ENCODE measurements at places on chromosomes 5 and 9. TPM values are rescaled to one million over a fixed set of nuclear protein-coding genes. Genes with fewer than 3 reads are reported as not detected.

- no peak overlapping the region for H3K4me3 ChIP-seq
- DNase-seq, result no peak
- H3K27ac ChIP-seq, result no peak overlapping the region
- H3K36me3 ChIP-seq, result no peaks in the 10 kb centered on the region
- peaks cover 6% of the 10 kb centered on the region for H3K27me3 ChIP-seq
- peaks cover 3% of the 10 kb centered on the region for H3K4me1 ChIP-seq
Observed at GRCh38 chr9:847505-847904, 6.0 kb downstream of the DMRT1 start.

DNA sequence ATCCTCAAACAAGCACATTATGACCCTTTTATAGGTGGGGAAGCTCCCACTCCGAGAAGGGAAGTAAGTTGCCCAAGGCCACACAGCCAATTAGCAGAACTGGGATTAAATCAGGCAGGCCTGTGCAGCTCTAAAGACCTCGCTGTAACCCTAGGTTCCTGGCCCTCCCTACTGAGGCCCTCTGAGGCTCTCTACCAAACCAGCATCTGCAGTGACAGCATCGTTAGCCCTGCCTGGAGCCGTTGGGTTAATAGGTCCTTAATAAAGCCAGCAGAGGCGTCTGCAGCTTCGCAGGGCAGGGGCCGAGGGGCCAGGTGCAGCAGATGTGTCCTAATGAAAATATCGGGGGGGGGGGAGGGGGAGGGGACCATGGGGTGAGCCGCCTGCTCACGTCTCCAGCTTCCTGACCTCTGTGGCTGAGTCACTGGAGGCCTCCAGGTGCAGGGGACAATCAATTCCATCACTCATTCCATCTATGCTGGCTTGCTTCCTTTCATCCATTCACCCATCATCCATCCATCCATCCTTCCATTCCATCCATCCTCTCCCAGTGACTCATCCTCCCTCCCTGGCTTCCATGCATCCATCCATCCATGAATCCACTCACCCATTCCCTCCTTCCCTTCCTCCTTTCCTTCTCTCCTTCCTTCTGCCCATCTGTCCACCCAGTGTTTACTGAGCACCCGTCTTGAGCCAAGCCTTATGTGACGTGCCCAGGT lies 203.9 kb downstream of the C9orf50 start:
- H3K4me1 ChIP-seq, result peaks cover 11% of the 10 kb centered on the region
- no peaks in the 10 kb centered on the region for H3K36me3 ChIP-seq
- peak overlapping the region; percentile 3 for H3K4me3 ChIP-seq
- H3K27me3 ChIP-seq, result peaks cover 22% of the 10 kb centered on the region
- H3K27ac ChIP-seq, result peak overlapping the region; percentile 75

Gene LECT2
- total RNA-seq, result not detected

Gene HK3
- 0.51 TPM for total RNA-seq

Gene GTF2H2C
- 16.7 TPM for total RNA-seq

Gene NAA35
- total RNA-seq, result 23.4 TPM

DNA sequence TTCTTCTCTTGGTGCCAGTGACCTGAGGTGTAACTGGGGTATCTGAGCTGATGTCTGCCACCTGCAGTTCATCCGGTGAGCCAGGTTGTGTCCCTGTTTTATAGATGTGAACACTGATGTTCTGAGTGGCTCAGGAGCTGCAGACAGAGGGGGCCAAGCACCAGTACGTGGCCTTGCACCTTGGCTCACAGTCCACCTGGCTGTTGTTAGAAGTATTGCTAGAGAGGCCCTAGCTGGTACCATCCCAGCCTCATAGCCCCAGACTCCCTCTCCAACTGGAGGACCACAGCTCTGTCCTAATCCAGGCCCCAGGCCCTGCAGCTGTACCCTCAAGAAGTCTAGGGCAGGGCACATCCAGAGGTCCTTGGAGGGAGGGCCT lies 16.2 kb downstream of the PHF2 start:
- H3K4me3 ChIP-seq, result no peak overlapping the region
- no peak overlapping the region for H3K27ac ChIP-seq
- no peak for DNase-seq
- H3K4me1 ChIP-seq, result peaks cover 19% of the 10 kb centered on the region

- no peaks in the 10 kb centered on the region for H3K27me3 ChIP-seq
- no peak overlapping the region for H3K27ac ChIP-seq
- no peak overlapping the region for H3K4me3 ChIP-seq
- no peak for DNase-seq
- peaks cover 5% of the 10 kb centered on the region for H3K36me3 ChIP-seq
- H3K4me1 ChIP-seq, result no peaks in the 10 kb centered on the region
Observed at GRCh38 chr9:2050236-2050635, 35.1 kb downstream of the SMARCA2 start.

Gene KCNT1
- total RNA-seq, result not detected

GRCh38 chr5:170132269-170132975 lies 26.7 kb downstream of the FOXI1 start:
- H3K27ac ChIP-seq, result peak overlapping the region; percentile 66
- peak overlapping the region; percentile 6 for H3K4me3 ChIP-seq
- peaks cover 6% of the 10 kb centered on the region for H3K27me3 ChIP-seq
- peaks cover 33% of the 10 kb centered on the region for H3K4me1 ChIP-seq
- no peaks in the 10 kb centered on the region for H3K36me3 ChIP-seq

DNA sequence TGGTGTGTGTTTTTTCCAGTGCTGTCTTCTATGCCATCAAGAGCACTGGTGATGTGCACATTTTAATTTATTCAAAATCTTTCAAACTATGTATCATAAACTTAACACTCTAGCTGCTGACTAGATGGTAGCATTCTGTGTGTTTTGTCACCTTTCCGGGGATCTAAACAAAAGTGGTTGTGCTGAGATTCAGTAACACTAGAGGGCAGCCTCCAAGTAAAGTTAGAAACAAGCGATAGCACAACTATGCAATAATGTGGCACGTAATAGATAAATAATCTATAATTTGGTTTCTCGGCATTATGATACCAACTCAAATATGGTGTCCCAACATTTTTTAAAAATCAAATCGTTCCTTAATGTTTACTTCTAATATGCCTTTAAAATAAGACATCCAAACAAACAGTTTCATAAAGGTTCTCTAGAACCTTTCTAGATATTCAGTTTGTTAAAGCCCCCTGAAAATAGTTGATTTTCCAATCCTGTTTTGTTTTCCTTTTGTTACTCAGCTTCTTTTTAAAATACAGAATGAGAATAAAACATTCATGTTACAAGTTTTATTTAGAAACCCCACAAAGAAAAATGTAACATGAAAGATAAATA lies 16.9 kb downstream of the SEMA6A start:
- H3K36me3 ChIP-seq, result no peaks in the 10 kb centered on the region
- DNase-seq, result no peak
- no peak overlapping the region for H3K4me3 ChIP-seq
- peaks cover 2% of the 10 kb centered on the region for H3K27me3 ChIP-seq
- H3K27ac ChIP-seq, result no peak overlapping the region

Gene PCDHGB1
- total RNA-seq, result 3.1 TPM

GRCh38 chr9:111030492-111030891 lies 7.8 kb downstream of the LPAR1 start:
- no peak overlapping the region for H3K27ac ChIP-seq
- no peak overlapping the region for H3K4me3 ChIP-seq
- peaks cover 15% of the 10 kb centered on the region for H3K4me1 ChIP-seq
- no peak for DNase-seq
- H3K36me3 ChIP-seq, result no peaks in the 10 kb centered on the region

DNA sequence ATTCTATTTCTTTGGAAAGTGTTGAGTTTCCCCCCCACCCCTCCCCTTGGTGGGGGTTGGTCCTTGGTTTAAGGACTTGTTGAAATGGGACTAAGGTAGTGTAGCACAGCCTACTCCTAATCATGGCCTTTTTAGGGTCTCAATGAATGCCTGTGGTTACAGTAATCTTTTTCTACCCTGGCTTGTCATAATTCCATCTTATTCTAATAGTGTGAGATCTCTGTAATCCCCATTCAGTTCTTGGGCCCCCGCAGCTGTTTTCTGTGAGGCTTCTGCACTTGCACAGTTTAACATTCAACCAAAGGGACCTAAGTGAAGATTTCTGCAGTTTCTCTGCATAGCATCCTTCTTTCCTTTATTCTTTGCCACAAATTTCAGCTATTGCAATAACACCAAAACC lies 30.7 kb downstream of the TNFSF15 start:
- H3K36me3 ChIP-seq, result no peaks in the 10 kb centered on the region
- no peak overlapping the region for H3K27ac ChIP-seq
- no peaks in the 10 kb centered on the region for H3K27me3 ChIP-seq

GRCh38 chr9:79026316-79026715 lies 545.4 kb upstream of the TLE4 start:
- no peaks in the 10 kb centered on the region for H3K27me3 ChIP-seq
- DNase-seq, result no peak
- no peaks in the 10 kb centered on the region for H3K36me3 ChIP-seq
- no peak overlapping the region for H3K27ac ChIP-seq
- H3K4me3 ChIP-seq, result no peak overlapping the region

GRCh38 chr5:147935032-147935431 lies 28.7 kb upstream of the C5orf46 start:
- no peaks in the 10 kb centered on the region for H3K4me1 ChIP-seq
- H3K27me3 ChIP-seq, result no peaks in the 10 kb centered on the region
- H3K27ac ChIP-seq, result no peak overlapping the region
- peak; percentile 18 for DNase-seq
- no peak overlapping the region for H3K4me3 ChIP-seq

Gene RGS7BP
- 0.23 TPM for total RNA-seq

- no peak for DNase-seq
- H3K36me3 ChIP-seq, result peaks cover 4% of the 10 kb centered on the region
- peaks cover 23% of the 10 kb centered on the region for H3K4me1 ChIP-seq
Observed at GRCh38 chr5:129001841-129002526, 36.7 kb downstream of the SLC27A6 start.

- no peaks in the 10 kb centered on the region for H3K27me3 ChIP-seq
- no peak overlapping the region for H3K27ac ChIP-seq
- H3K4me1 ChIP-seq, result no peaks in the 10 kb centered on the region
- no peak overlapping the region for H3K4me3 ChIP-seq
- DNase-seq, result no peak
Observed at GRCh38 chr5:69285448-69286116, 47.0 kb downstream of the CCDC125 start.

Gene DMGDH
- 0.36 TPM for total RNA-seq

GRCh38 chr9:36128349-36128748 lies 8.2 kb upstream of the GLIPR2 start:
- no peak overlapping the region for H3K27ac ChIP-seq
- H3K4me1 ChIP-seq, result no peaks in the 10 kb centered on the region
- no peak for DNase-seq

DNA sequence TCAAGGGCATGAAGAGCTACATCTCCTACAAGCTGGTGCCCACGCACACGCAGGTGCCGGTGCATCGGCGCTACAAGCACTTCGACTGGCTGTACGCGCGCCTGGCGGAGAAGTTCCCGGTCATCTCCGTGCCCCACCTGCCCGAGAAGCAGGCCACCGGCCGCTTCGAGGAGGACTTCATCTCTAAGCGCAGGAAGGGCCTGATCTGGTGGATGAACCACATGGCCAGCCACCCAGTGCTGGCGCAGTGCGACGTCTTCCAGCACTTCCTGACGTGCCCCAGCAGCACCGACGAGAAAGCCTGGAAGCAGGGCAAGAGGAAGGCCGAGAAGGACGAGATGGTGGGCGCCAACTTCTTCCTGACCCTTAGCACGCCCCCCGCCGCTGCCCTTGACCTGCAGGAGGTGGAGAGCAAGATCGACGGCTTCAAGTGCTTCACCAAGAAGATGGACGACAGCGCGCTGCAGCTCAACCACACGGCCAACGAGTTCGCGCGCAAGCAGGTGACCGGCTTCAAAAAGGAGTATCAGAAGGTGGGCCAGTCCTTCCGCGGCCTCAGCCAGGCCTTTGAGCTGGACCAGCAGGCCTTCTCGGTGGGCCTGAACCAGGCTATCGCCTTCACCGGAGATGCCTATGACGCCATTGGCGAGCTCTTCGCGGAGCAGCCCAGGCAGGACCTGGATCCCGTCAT lies 1.4 kb downstream of the SNX18 start:
- H3K4me1 ChIP-seq, result peaks cover 24% of the 10 kb centered on the region
- no peak overlapping the region for H3K27ac ChIP-seq
- H3K4me3 ChIP-seq, result peak overlapping the region; percentile 89
- peaks cover 5% of the 10 kb centered on the region for H3K36me3 ChIP-seq
- peaks cover 2% of the 10 kb centered on the region for H3K27me3 ChIP-seq

DNA sequence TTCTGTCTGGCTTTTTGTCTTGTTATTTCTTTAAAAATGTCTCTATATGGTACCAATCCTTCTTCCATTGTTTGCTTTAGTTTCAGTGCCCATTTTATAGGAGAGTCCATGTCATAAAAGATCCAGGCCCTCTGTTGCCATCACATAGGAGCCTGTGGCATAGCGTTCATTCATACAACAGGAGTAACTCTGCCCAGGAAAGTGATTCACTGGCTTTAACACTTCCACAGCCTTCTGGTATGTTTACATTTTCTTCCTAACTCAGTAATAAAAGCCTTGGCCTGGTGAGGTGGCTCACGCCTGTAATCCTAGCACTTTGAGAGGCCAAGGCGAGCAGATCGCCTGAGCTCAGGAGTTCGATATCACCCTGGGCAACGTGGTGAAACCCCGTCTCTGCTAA lies 519.3 kb upstream of the PTGER4 start:
- no peak overlapping the region for H3K27ac ChIP-seq
- H3K36me3 ChIP-seq, result no peaks in the 10 kb centered on the region
- H3K4me3 ChIP-seq, result no peak overlapping the region
- no peak for DNase-seq

Gene GNA14
- total RNA-seq, result 10.6 TPM

Gene INSL4
- total RNA-seq, result not detected

Gene VAV2
- total RNA-seq, result 27.2 TPM

Gene TYRP1
- 0.23 TPM for total RNA-seq

DNA sequence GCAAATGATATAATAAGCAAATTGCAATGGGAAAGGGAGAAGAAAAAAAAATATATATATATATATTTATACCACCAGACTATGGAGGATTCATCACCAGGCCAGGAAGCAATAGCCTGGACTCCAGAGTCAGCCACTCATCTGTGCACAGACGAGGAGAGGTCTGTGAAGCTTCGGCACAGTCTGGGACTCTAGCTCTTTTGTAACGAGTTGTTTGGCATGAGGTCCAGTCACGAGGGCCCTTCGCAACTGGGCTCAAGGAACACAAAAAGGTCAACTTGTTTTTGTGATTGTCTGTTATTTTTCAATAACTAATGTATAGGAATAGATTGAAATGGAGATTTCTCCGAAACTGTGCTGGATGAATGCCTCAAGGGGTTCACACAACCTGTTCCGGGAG lies 14.7 kb upstream of the FGF1 start:
- no peak for DNase-seq
- no peak overlapping the region for H3K27ac ChIP-seq
- no peak overlapping the region for H3K4me3 ChIP-seq
- no peaks in the 10 kb centered on the region for H3K27me3 ChIP-seq

DNA sequence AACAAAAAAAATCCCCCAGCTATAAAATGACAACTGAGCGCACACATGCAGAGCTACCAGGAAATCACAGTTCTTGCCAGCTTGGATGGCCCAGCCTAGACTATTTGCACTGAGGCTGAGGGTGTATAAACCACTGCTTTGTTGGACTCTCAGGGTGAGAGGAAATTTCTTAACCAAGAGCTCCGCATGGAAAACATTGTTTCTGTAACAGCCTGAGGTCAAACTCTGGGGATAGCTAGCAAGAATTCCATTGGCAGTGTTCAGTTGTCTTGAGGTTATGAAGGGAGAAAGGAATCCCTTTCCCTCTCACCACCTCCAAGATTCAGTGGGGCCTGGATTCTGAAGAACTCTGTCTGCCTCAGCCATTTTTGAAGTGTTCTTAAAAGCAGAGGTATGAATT lies 360.0 kb downstream of the OSTF1 start:
- H3K27ac ChIP-seq, result no peak overlapping the region
- no peaks in the 10 kb centered on the region for H3K36me3 ChIP-seq
- no peak overlapping the region for H3K4me3 ChIP-seq
- no peak for DNase-seq

- DNase-seq, result no peak
- peak overlapping the region; percentile 11 for H3K4me3 ChIP-seq
- H3K4me1 ChIP-seq, result no peaks in the 10 kb centered on the region
Observed at GRCh38 chr9:37430841-37431597, 8.5 kb downstream of the GRHPR start.

Gene SCGB3A1
- 5.4 TPM for total RNA-seq
